ENCODE measurements at places on chromosomes 7 and 10.

- peak; percentile 37 for DNase-seq
Measured at GRCh38 chr7:77674878-77675277, 21.4 kb upstream of the RSBN1L start.

DNA sequence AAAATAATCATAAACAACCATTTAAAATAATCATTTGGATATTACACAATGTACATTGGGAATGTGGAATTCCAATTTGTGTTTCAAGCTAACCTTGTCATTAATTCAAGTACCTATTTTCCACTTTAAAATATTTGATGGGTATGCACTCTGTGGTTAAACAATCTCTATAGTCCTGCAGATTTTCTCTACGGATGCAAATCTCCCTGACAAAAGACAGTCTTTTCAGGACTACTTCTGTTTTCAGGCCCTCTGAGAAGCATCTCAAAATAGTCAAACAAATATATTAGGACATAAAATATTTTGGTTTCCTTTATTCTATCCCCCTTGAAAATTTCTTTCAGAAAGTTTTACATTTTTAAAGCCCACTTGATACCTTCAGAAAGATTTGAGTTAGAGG lies 735.6 kb upstream of the MBL2 start:
- no peak for DNase-seq

DNA sequence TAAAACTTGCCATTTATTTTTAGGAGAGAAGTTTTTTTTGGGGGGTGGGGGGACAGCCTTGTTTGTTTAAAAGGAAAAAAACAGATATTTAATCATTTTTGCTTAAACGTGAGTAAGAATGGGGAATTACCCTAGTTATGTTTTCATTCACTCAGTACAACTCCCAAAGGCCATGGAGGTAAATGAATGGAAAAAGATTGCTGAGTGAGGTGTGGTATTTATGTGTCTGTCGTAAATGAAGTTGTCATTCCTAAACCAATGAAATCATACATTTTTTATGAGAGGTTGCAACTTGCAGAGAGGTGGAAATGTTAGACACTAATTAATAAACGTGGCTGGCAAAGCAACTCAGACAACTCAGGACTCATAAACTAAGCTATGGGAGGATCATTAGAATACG lies 218.1 kb downstream of the CELF2 start:
- DNase-seq = no peak

- DNase-seq = no peak
Measured at GRCh38 chr10:75089634-75090033, 21.8 kb upstream of the SAMD8 start.

DNA sequence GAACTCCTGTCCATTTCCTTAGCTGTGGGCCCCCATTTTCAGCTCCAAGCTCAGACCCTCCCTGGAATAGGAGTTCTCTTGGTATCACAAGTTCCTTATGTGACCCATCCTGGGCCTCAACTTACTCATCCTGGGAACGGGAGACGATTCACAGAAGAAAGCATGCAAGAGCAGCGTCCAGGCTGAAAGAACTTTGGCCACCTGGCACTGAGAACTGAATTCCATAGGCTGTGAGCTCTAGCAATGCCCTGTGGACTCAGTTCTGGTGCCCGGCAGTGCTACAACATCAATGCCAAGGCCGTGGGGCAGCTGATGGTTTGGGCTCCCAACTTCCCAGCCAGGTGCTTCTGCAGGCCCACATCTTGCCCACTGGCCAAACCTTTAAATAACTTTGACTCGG lies 3.9 kb upstream of the CUEDC2 start:
- peak; percentile 32 for DNase-seq

DNA sequence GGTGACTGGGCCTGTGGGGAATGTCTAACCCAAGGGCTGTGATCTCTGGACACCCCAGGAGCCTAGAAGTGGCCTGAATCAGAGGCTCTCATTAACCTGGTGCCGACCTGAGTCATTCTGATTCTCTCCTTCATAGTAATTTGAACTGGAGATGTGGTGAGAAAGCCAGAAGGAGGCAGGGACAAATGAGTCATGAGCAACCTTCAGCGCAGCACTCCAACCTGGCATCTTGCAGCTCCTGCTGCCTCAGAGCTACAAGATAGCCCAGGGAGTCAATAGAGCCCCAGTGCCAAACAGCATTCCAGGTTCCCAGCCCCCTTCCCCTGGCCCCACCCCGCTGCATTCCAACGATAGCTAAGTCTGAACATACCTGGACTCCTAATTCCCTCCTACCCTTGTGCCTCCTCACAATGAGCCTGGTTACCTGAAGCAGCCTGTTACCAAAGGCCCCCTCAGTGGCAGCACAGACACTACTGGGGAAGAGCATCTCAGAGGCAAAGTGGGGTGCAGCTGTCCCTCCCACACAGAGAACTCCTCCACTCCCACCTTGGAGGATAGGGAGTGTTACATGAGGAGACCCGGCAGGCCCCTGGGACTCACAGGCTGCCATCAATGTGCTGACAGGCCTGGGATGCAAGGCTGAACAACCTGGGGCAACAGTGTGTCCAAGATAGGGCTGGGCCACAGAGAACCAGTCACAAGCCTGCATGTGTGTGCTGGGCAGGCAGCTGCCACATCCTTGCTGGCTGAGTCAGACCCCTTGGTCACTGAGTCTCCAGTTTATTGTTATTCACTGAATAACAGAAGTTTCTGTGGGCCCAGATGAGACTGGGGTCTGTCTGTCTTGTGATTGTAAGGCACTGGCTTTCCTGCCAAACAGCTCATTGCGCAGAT lies 76.8 kb upstream of the LEP start:
- peak; percentile 58 for DNase-seq

Measured in foreskin fibroblast (primary cell).